ENCODE measurements at places on chromosomes 6 and 20.

DNA sequence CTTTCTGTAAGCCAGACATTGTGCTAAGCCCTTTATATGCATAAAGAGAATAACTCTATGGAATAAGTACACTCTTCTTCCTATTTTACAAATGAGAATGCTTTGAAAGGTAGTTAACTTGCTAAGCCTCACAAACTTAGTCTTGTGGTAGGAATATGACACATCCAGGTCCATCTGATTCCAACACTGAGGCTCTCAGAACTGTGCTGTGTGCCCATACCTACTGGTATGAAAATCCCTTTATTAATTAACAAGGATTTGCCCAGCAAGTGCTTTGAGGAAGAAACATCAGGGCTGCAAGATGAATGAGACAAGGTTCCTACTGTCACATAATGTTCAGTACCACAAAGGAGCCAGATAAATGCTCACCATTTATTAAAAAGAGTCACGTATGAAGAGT, 122.6 kb downstream of the TNFRSF21 start:
- no peak for DNase-seq

DNA sequence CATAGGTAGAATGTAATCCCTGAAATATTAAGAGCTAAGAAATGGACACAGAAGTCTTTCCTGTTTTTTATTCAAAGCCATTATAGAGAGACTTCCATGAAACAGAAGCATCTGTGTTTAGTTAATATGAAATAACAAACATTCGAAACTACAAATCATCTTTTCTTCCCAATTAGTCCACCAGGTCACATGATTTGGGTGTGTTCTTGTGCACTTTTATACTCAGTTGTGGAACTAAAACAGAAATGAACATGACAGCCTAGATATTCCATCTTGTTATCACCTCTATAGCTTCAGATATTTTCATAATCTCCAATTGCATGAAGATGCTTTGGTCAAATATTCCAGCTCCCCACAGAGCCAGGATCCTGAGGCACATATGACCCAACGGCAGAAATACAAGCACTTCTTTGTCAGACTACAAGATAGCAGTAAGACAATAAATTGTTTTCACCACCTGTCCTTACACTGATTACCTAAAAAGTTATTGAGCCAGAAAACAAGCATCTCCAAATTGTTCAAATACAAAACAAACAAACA, 116.8 kb upstream of the BEND6 start:
- no peak for DNase-seq

DNA sequence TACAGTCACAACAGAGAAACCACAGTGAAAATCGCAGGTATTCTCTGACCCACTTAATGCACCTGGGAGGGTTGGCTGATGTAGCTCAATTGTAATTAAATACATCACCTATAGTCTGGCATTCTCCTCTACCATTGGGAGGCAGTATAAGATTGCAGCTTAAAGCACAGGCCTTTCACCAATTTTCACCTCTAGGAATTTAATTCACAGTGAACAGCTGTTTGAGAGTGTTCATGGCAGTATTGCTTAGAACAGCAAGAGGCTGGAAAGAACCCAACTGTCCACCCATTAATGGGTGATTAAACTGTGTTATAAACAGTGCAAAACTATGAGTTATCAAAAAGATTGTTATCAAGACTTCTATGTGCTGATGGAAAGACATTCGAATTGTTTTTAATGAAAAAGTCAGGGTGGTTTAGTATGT, 2.0 kb downstream of the EDEM2 start:
- DNase-seq, result no peak

DNA sequence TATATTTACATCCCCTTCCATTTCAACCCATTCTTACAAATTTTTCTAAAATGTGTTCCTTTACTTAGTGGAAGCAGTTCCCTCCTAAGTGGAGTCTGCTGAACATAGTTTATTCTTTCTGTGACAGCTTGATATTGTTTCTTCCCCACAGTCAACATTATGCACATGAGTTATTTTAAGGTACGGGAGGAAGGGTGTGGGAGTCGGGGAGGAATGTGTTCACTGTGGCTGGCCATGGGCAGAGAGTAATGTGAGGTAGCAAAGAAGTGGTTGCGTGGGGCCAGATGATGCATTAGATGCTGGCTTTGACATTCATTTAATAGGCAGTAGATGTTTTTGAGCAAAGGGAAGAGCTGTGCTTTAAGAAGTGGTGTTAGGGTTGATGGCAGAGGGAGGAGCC, 98.5 kb downstream of the ARMC2 start:
- no peak for DNase-seq

DNA sequence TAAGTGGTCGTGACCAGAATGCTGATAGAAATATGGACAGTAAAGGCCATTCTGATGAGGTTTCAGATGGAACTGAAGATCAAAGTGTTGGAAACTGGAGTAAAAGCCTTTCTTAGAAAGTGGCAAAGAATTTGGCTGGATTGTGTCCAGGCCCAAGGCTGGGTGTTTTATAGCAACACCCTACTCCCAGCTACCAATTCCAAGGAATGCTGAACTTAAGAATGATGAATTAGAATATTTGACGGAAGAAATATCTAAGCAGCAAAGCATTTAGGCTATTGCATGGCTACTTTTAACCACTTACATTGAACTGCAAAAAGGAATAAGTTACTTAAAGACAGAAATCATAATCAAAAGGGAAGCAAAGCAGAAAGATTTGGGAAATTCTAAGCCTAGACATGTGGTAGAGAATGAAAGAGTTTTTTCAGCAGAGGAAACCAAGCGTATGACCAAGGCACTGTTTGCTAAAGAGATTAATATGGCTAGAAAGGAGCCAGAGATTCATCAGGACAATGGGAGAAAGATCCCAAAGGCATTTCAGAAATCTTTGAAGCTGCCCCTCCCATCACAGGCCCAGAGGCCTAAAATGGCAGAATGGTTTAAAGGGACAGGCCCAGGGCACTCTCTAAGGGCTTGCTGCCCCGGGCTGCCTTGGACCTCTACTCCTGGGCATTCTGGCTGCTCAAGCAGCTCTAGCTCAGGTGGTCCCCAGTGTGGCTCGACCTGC, 25.8 kb downstream of the SDHAF4 start:
- no peak for DNase-seq

DNA sequence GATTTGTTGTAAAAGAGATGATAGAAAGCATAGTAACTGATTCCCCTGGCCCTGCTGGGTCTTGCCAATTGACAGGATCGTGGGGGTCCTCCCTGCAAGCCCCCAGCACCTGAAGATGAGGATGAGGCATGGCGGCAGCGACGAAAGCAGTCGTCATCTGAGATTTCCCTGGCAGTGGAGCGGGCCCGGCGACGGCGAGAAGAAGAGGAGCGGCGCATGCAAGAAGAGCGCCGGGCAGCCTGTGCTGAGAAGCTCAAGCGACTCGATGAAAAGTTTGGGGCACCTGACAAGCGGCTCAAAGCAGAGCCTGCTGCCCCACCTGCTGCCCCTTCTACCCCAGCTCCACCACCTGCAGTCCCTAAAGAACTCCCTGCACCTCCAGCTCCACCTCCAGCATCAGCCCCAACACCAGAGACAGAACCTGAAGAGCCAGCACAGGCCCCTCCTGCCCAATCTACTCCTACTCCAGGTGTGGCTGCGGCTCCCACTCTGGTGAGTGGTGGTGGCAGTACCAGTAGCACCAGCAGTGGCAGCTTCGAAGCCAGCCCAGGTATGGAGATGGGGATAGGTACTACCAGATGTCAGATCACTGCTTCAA, 7.3 kb downstream of the PRRC2A start:
- no peak for DNase-seq

GRCh38 chr6:44667226-44667625, 279.7 kb downstream of the CDC5L start:
- no peak for DNase-seq

GRCh38 chr6:129866256-129866655, 5.1 kb upstream of the TMEM244 start:
- DNase-seq, result no peak

DNA sequence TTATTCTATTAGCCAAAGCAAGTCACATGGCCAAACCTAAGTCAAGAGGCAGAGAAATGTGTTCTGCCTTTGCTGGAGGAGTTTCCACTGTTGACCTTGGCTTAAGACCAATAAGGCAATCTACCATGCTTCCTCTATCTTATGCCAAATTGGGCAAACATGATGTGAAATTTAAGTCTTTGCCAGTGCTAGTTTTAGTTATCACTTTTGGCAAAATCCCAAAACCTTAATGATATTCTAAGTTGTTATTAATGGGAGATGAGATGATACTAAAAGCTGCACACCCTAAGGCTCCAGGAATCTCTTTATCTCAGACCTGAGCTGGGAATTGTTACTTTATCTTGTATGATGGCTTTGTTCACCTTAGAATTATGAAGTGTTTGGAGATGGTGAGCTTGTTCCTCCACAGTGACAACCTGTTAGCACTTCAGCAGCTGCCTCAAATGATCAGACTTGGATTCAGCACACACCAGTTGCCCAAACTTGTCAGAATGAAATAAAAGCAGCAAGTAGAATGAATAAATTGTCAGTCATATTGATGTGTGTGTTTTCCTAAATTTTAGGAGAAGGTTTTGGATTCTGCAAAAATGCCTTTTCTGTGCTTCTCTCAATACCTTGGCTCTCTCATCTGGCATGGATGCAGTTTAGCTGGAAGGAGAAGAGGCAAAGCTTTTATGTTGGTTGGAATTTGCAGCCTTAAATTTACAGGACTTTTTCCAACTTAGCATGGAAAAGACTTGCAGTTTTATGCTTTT, 49.3 kb downstream of the RIN2 start:
- no peak for DNase-seq
